CD4-positive, alpha-beta memory T cell (primary cell): ENCODE measurements at places on chromosomes 11 and 22.

GRCh38 chr22:43242627-43243026 lies 55.7 kb upstream of the TTLL12 start:
- no peak for DNase-seq

GRCh38 chr11:390175-390574 lies 3.8 kb upstream of the PKP3 start:
- DNase-seq = peak; percentile 7

GRCh38 chr11:7596975-7597391 lies 76.3 kb downstream of the CYB5R2 start:
- DNase-seq = no peak

GRCh38 chr11:65069217-65069616 lies 10.9 kb upstream of the NAALADL1 start:
- DNase-seq = no peak

DNA sequence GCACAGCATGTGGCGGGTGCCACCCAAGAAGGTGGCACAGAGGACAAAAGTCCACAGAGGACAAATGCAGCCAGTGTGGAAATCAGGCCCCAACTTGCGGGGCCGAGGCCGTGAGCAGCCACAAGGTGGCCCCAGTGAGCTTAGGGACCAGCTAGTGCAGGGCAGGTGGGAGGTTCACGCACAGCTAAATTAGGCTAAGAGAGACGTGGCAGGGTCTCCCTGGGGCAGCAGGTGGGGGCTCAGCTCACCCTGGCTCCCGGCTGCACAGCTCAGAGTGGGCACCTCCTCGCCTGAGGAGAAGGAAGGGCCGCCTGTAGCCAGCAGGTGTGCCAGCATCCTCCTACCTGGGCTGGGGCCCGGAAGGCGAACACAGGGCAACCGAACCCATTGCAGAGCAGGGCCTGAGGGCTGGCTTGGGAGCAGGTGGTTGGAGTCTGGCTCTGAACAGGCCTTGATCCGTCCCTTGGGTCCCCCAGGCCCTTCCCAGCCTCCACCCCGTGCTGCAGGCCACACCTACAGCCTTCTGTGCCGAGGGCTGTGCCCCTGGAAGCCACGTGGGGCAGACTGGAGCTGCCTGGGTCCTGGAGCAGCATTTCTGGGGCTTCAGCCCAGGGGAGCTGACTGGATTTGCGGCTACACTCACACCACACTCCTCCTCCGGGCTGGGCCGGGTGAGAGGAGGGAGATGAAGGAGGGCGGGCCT lies 26.1 kb upstream of the CELSR1 start:
- peak; percentile 76 for DNase-seq

DNA sequence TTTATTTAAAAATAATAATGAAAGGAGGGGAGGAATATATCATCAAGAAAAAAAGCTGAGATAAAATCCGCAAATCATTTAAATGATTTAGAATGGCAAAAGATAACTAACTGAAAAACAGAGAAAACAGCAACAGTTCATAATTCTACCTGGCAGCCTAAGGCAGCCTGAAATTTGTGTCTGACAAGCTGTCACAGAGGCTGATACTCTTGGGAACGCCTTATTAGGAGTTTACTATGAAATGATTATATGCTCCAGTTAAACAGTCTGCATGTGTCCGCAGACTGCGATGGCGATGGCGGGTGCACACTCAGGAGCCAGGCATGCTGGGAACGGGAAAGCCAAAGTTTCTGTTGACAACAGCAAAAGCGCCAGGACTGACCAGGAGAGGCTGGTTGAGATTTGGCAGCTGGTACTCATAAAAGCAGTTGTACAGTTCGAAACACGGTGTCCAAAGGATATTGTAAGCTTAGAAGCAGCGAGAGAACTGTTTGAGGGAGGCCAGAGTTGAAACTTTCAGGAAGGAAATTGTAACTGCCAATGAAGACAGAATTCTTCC lies 172.9 kb upstream of the MPPED2 start:
- DNase-seq = no peak

DNA sequence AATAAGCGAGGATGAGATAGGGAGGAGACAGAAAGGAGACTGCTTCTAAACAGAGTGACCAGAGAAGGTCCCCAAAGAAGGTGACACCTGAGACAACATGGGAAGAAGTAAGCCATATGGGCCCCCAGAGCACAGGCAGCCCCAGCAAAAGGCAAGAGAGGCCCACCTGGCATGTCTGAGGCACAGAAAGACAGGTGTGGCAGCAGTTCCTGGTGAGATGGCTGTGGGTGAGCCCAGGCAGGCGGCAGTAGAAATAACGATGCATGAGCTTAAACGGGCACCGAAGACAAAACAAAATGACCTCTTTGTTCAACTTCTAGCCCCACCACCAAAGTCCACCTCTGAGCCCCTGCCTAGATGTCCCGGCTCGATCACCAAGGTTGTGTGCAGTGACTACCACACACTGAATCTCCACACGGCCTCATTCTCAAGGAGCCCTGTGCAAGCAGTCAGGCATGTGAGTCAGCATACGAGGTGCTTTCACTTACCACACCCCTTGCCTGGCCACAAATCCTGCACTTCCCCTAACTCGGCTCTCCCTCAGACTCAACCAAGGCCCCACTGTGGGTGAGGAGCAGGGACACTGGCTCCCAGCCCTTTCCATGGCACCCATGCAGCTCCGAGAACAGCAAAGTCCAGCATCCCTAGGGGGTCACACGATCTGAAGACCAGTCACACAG lies 77.6 kb downstream of the PACSIN2 start:
- DNase-seq = no peak

GRCh38 chr11:62953811-62954210 lies 31.0 kb downstream of the SLC22A6 start:
- no peak for DNase-seq

GRCh38 chr22:41661088-41661487 lies 27.6 kb downstream of the SNU13 start:
- no peak for DNase-seq

- DNase-seq = no peak
Measured at GRCh38 chr11:117017456-117017855, 80.8 kb downstream of the SIK3 start.

GRCh38 chr22:42885446-42885845 lies 28.4 kb upstream of the ARFGAP3 start:
- DNase-seq = no peak

- no peak for DNase-seq
Measured at GRCh38 chr22:47632701-47633100, 870.3 kb downstream of the TBC1D22A start.

DNA sequence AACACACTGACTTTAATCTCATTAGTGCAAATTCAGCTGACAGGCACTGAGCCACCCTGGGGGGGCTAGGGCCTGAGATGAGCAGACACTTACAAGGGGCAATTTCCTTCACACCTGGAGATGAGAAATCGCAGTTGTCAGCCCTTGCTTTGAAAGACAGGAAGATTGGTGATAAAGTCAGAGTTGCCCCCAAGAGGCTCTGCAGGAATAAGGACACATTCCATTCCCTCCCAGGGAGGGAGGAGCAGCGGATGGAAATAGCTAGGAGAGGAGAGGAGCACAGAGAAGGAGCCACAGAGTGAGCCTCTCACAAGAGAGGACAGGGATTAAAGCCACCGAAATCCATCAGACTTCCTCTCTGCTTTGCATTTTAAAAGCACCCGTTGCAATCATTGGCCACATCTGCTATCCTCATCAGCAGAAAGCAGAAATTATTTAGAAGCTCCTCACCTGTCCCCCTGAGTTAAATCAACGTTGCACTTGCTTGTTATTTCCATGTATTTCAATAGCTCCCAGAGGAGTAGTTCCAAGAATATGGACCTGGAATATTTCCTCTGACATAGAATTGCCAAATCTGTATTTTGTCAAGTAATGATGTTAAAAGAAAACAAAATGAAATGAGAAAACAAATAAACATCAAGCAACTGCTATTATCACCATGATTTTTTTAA lies 213.7 kb downstream of the BARX2 start:
- no peak for DNase-seq

GRCh38 chr22:48424201-48424627 lies 1403.5 kb downstream of the BRD1 start:
- DNase-seq = no peak

DNA sequence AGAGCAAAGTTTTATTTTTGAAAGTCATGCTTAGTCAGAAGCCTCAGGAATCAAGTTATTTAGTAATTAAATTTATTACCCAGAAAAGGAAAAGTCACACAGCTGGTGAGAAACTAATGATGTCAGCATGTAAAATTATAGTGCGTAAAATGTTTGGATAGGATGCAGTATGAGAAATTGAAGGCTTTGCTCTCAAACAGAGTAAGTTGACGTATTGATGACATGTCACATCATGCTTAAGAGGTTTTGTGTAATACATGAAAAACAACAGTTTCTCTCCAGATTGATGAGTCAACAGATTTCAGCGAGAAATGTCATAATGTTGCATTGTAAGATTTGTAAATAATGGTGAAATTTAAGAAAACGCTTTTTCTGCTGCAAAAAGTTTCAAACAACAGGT lies 769.8 kb downstream of the METTL15 start:
- DNase-seq = no peak

GRCh38 chr22:24011735-24012068 lies 598 bp downstream of the CABIN1 start:
- DNase-seq = peak; percentile 6

DNA sequence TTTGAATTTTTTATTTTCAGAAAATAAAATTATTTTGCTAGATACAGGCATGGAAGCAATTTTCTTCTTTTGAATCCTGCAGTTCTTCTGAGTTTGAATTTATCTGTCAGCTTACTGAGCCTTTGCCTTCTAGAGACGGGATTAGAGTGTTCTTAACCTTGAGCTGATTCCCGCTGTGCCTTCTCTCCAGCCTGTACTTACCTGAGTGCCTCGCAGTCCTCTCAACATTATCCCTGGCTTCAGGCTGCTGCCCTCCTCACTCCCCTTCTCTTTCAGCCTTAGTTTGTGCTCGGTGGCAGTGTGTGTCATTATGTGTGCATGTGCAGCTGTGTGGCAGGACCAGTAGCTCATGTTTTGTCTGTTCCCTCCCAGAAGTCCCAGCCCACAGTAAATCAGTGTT lies 24.3 kb downstream of the OSBP2 start:
- no peak for DNase-seq

GRCh38 chr11:121652971-121653370 lies 200.2 kb upstream of the SORL1-AS1 start:
- DNase-seq = no peak

- DNase-seq = no peak
Measured at GRCh38 chr22:37961062-37961461, 7.6 kb downstream of the POLR2F start.

- DNase-seq = no peak
Measured at GRCh38 chr22:45720839-45721378, 49.3 kb downstream of the ATXN10 start.

DNA sequence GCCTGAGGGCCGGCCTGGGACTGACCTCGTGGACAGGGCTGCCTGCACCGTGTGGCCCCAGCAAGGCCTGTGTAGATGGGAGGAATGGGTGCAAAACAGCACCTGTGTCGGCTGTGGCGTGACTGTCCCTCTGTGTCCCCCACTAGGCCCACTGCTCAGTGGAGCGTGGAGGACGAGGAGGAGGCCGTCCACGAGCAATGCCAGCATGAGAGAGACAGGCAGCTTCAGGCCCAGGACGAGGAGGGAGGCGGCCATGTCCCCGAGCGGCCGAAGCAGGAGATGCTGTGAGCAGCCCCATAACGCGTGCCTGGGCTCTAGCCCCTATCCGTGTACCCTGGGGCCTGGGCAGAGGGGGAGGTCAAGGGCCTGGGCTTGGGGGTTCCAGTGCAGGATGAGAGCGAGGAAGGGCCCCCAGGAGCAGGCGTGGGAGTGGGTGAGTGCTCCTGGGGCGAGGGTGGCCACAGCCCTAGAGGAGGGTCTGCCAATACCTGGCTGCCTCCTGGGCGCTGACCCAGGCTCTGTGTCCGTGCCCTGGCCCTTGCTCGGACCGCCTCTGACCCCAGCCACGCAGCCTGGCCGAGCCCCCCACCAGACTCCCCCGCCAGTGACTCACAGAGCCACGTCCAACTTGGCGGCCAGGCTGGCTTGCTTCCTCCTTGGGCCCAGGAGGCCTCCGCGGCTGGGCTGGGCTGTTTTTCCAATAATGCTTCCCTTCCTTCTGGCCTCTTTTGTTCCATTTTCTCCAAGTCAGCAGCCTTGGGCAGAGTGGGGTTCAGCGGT lies 11.6 kb downstream of the PRR33 start:
- no peak for DNase-seq

DNA sequence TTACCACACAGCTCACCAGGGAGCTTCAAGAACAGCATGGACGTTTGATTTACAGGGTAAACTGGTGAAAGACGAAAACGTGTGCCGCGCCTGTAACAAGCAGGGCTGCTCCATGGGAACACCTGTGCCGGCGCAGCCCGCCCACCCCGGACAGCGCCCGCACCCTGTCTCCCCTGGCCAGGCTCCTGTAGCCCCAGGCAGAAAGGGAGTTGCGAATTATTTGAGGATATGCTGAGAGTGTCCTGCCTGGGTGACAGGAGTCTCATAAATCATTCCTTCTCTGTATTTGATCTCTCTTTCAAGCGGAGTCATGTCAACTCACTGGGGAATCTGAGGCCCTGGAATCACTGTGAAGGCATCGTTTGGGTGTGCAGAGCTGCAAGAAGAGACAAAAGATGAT lies 804.3 kb downstream of the OPCML start:
- DNase-seq = no peak

- no peak for DNase-seq
Measured at GRCh38 chr11:30902929-30903328, 316.8 kb upstream of the MPPED2 start.

GRCh38 chr11:92300876-92301275 lies 76.3 kb downstream of the FAT3 start:
- no peak for DNase-seq

- no peak for DNase-seq
Measured at GRCh38 chr22:21714786-21715185, 20.8 kb downstream of the YPEL1 start.

GRCh38 chr11:112778877-112779266 lies 182.3 kb upstream of the NCAM1 start:
- DNase-seq = no peak

- no peak for DNase-seq
Measured at GRCh38 chr11:8786933-8787332, 104.3 kb downstream of the RPL27A start.

DNA sequence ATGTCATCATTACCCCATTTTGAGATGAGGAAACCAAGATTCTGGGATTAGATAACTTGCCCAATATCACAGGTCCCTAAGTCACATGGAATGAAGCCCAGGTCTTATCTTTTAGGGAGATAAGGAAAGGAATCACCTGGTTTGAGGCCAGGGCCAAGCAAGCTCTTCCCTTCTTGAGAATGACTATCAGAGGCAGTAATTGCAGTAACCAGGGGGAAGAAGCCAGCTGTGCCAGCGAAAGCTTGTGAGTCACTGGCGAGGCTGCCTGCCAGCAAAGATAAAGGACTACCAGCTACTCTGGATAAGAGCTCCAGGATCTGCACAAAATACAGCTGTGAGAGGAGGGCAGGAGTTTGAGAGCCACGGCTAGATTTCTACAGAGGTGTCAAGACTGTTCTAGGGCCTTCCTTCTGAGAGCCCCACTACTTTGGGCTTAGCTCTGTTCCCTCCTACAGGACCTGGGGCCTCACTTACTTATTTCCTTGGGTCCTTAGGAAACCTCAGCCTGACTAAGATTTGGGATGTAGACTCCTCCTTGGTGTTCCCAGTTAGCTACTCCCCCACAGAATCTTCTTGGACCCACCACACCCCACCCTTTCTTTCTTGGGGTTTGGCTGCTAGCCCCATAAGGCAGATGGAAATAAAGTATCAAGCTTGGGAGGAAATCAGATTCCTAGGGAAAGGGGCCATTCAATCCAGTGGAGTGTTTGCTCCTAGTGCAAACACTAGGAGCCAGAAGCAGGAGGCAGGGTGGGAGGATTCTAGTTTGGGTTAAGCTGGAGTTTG lies 9.7 kb upstream of the CCKBR start:
- DNase-seq = no peak

GRCh38 chr11:96340555-96340885 lies 2.5 kb downstream of the MAML2 start:
- no peak for DNase-seq

- DNase-seq = no peak
Measured at GRCh38 chr11:72962084-72962483, 147.9 kb downstream of the ATG16L2 start.
